ENCODE measurements at places on chromosomes 11 and 22.
A peak's percentile ranks its signal among the peaks of the same experiment; 100 is the strongest.

DNA sequence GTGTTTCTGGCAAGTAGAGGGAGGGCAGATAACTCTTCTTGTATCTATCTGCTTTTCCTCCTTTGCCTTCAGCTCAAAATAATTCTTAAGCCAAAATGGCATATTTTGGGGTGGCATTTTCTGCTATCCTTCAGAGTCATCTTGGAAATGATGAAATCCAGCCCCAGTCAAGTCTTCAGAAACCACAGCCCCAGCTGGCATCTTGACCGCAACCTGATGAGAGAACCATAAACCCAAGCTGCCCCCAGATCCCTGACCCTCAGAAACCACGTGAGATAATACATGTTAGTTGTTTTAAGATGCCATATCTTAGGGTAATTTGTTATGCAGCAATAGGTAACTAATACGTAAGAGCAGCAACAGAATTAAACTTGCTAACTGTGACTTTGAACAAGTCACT lies 15.1 kb upstream of the PAMR1 start:
- no peak for DNase-seq

GRCh38 chr11:57277845-57278720 lies 41.0 kb upstream of the APLNR start:
- DNase-seq: peak; percentile 4

GRCh38 chr22:31055635-31056159 lies 25.4 kb upstream of the SMTN start:
- no peak for DNase-seq

DNA sequence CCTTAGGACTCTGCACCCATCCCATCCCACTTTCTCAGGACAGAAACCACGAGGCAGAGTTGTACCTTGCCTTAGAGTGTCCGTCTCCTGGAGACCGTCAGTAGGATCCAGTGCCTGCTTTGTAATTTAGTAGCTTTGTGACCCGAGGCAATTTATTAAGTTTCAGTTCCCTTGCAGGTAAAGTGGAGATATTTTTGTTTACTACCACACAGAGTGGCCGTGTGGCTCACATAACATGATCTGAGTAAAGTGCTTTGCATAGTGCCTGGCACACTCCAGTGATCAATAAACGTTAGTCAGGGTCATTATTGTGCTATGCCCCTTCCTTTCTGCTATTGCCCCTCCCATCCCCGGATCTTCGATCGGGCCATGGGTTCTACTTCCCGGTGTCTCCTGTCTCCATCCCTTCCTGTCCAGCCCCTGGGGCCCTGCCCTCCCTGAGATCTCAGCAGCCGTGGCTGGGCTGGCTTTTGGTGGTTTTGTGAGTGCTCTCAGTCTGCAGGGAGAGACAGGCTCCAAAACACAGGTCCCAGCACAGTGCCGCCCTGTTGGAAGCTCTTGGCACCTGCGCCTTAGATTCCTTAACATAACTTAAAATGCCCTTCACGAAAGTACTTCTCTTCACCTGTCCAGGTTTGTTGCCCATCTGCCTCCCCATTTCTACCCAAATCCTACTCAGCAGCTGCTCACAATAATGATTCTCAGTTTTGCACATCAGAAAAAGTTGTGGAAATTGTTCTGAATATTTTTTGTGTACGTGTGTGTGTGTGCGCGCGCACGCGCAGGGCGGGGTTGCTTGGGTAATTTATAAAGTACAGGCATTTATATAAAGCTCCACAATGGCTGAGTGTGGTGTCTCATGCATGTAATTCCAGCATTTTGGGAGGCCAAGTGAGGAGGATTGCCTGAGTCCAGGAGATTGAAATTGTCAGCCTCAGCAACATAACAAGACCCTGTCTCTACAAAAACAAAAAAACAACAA lies 753.7 kb downstream of the NTM start:
- DNase-seq: no peak
